ENCODE measurements at places on chromosomes 11 and 22. TPM values are rescaled to one million over a fixed set of nuclear protein-coding genes. Genes with fewer than 3 reads are reported as not detected.

Gene CCDC88B
- total RNA-seq, result 1.3 TPM

Gene GAL
- 16.1 TPM for total RNA-seq

Gene FGF4
- not detected for total RNA-seq

Gene RFPL2
- total RNA-seq, result not detected

Gene CNTF
- 0.96 TPM for total RNA-seq

Gene MUC15
- total RNA-seq, result not detected

Measured in kidney epithelial cell (primary cell).